Activated naive CD4-positive, alpha-beta T cell treated with anti-CD3 and anti-CD28 coated beads for 36 hours (primary cell): ENCODE measurements at places on chromosomes 13 and 19. TPM values are rescaled to one million over a fixed set of nuclear protein-coding genes. Genes with fewer than 3 reads are reported as not detected.

Gene PSG11
- total RNA-seq = not detected

Gene NLRP9
- total RNA-seq = not detected

Gene WDR87
- total RNA-seq = not detected

Gene FXYD1
- 3.4 TPM for total RNA-seq

Gene PRSS57
- total RNA-seq = not detected

Gene FAM216B
- not detected for total RNA-seq

Gene PDX1
- not detected for total RNA-seq

Gene TMEM150B
- total RNA-seq = not detected

Gene PNMA8B
- 0.52 TPM for total RNA-seq

Gene RDH8
- total RNA-seq = not detected

Gene ICAM4
- total RNA-seq = not detected

Gene STX10
- total RNA-seq = 48.3 TPM

Gene MISP
- total RNA-seq = not detected

GRCh38 chr19:51194527-51195315 is 30.2 kb upstream of the CD33 start:
- no peak for DNase-seq

DNA sequence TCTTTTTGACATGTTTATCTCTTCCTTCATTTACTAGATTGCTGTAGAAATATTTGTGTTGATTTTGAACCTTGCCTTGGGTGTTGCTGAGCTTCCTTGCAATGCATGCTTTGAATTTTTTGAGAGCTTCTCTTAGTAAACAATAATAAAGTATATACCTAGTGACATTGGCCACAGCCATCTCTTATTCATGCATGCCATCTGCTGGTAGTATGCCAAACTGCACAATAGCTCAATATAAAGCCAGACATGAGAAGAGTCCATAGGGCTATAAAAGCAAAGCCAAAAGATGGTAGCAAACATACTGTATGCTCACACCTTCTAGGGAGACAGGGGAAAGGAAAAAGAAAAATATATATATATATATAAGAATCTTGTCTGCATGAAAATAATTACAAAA is 18.9 kb upstream of the ZSCAN5A start:
- DNase-seq = peak; percentile 66

DNA sequence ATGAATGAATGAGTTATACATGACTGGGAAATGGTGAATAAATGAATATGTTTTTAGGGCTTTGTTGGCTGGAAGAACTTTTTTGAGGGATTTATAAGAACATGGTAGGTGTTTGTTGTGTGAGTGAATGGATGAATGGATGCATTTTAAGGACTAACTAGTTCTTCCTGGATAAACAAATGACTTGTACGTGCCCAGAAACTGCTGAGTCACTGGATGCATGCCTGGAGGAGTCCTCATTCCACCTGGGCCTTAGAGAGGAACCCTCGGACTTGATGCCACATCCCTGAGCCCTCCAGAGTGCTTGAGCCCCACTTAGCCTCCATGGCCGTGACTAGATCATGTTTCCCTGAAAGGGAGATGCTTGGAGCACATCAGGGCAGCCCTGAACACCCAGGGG is 153.4 kb downstream of the DPF1 start:
- no peak for DNase-seq

DNA sequence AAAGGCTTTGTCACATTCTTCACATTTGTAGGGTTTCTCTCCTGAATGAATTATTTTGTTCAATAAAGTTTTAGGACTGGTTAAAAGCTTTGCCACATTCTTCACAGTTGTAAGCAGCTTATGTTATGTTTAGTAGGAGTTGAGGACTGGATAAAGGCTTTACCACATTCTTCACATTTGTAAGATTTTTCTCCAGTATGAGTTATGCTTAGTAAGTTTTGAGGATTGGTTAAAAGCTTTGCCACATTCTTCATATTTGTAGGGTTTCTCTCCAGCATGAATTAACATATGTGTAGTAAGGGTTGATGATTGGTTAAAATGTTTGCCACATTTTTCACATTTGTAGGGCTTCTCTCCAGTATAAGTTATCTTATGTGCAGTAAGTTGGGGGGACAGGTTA is 79.9 kb downstream of the ZNF431 start:
- DNase-seq = no peak

GRCh38 chr19:8023371-8023770 is 17.9 kb upstream of the ELAVL1 start:
- DNase-seq = no peak

- no peak for DNase-seq
Measured at GRCh38 chr13:50072676-50073075, 57.4 kb downstream of the KCNRG start.

DNA sequence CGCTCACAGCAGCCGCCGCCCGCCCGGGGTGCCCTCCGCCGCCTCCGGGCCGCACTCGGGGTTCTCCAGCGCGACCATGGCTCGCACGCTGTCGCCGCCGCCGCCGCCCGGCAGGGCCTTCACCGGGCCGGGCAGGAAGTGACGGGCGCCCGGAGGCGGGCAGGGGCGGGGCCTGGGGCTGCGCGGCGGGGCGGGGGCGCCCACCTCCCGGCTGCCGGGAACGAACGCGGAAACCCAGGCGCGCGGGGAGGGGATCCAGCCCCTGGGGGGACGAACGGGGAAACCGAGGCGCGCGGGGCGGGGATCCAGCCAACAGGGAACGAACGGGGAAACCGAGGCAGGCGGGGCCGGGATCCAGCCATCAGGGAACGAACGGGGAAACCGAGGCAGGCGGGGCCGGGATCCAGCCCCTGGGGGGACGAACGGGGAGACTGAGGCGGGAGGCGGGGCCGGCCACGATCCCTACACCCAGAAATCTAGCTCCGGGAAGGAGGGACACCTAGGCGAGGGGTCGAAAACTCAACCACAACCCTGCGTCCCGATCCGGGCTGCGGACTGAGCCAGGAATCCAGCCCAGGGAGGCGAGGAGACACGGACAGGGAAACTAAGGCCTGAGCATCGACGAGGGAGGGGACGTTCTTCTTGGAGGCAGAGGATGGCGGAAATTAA is at the start of gene R3HDM4:
R3HDM4 (minus strand) TSS at position 140 of the 669 bp plus-strand sequence; CDS start at position 78, 62 bp downstream.
- peak; percentile 88 for DNase-seq

GRCh38 chr13:27170516-27171243 is 931 bp downstream of the USP12 start:
- DNase-seq = peak; percentile 41

DNA sequence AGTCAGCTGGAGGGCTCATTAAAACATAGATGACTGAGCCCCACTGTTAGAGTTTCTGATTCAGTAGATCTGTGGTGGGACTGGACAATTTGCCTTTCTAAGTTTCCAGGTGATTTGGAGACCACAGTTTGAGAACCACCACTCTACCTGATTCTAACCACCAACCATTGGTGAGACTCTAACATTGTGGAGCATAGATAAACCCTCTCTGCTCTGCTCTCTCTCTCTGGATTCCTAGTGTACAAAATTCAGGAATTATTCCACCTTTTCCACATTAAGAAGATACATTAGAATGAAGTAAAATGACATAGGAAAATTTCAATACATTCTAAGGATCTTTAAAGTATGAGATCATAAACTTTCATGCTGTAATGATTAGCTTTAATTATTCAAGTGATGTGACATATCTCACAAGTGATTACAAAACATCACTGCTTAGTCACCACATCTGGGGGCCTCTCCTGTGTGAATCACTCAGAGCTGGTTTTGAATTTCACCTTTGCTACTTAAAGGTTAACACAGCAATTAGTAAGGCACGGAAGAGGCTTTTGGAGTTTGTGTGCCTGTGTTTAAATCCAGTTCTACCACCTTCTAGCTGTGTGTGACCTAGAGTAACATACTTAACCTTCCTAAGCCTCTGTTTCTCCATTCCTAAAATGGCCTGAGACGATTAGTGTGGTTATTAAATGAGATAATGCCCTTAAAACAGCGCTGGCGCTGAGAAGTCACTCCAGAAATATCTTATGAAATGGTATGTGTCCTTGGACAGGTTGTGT is 78.5 kb upstream of the NBEA start:
- no peak for DNase-seq

- no peak for DNase-seq
Measured at GRCh38 chr13:53150568-53150967, 122.0 kb downstream of the OLFM4 start.

GRCh38 chr19:35545855-35546381 is 492 bp downstream of the TMEM147 start:
- DNase-seq = peak; percentile 76

GRCh38 chr19:35378356-35378755 is 7.5 kb downstream of the GPR42 start:
- DNase-seq = no peak

DNA sequence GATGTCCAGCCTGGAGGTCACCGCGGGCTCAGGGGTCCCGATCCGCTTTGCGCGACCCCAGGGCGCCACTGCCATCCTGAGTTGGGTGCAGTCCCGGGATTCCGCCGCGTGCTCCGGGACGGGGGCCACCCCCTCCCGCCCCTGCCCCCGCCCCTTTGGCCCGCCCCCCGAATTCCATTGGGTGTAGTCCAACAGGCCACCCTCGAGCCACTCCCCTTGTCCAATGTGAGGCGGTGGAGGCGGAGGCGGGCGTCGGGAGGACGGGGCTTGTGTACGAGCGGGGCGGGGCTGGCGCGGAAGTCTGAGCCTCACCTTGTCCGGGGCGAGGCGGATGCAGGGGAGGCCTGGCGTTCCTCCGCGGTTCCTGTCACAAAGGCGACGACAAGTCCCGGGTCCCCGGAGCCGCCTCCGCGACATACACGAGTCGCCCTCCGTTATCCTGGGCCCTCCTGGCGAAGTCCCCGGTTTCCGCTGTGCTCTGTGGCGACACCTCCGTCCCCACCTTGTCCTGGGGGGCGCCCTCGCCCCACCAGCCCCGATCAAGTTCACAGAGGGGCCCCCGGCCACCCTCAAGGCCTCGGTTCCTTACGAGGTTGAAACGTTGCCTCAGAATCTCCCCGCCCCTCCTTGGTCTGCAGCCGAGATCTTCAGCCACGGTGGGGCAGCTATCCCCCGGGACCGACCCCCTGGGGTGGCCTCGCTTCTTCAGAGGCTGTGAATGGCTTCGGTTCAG is 1.2 kb downstream of the LDLR start:
- DNase-seq = peak; percentile 99

DNA sequence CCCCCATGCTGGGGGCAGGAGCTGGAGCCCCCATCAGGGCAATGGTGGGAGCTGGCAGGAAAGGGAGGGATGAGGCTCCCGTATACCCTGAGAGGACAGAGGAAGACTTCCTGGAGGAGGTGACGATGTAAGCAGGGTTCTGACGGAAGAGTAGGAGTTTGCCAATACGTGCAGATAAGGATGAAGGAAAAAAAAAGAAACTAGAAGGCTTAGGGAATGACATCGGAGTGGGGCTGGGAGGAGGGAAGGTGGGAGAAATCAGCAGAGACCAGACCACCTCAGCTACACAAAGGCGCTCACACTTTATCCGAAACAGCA is 32.3 kb downstream of the ARHGEF18 start:
- no peak for DNase-seq

GRCh38 chr13:60094385-60095088 is 69.2 kb downstream of the DIAPH3 start:
- no peak for DNase-seq

GRCh38 chr13:66689628-66690027 is 540.5 kb downstream of the PCDH9 start:
- no peak for DNase-seq

GRCh38 chr19:17807731-17808316 is 12.9 kb downstream of the B3GNT3 start:
- peak; percentile 34 for DNase-seq

DNA sequence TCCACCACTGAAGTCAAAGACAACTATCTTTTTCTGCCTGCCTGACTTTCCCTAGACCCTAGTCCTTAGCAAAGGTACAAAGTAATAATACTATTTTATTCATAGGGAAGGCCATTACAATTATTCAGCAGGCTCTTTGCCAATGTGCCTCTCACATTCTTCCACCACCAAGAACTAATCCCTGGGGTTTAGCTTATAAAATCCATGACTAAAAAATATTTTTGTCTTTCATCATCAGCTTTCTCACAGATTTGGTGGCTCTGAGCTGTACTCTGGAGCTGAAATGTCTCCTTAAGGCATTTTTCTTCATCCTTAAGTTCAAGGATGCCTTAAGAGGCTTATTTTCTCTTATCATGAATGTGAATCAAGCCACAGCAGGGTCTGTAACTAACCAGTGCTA is 96.1 kb downstream of the OXGR1 start:
- no peak for DNase-seq

DNA sequence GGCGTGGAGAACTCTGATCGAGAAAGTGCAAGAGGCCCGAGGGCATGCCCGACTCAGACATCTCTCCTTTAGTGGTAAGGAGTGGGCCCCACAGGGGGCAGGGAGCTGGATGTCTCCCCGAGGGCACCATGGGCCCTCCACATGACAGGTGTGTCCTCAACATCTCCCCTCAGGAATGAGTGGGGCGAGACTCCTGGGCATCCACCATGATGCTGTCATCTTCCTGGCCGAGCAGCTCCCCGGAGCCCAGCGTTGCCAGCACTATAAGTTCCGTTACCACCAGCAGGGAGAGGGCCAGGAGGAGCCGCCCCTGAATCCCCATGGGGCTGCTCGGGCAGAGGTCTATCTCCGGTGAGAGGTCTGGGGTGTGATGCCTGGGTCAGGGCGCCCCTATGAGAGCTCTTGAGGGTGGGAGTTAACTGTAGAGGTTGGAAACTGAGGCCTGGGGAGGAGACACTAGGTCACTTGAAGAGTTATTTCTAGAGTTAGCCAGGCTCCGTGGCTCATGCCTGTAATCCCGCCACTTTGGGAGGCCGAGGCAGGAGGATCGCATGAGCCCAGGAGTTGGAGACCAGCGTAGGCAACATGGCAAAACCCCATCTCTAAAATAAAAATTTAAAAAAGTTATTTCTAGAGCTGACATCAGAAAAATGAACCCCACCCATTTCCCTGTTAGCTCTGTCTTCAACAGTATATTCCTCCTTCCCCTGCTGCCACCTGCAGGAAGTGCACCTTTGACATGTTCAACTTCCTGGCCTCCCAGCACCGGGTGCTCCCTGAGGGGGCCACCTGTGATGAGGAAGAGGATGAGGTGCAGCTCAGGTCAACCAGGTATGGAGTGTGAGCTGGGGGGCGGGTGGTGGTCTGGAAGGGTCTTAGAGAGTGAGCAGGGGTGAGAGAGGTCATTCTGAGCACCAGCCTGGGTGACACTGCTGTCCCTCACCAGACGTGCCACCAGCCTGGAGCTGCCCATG is 5.1 kb downstream of the IGFLR1 start:
- peak; percentile 56 for DNase-seq

GRCh38 chr19:48363500-48363809 is 285 bp downstream of the TMEM143 start:
- DNase-seq = no peak

- DNase-seq = no peak
Measured at GRCh38 chr13:97387485-97387839, 46.5 kb upstream of the RAP2A start.

GRCh38 chr13:44853641-44854040 is 135.6 kb downstream of the NUFIP1 start:
- no peak for DNase-seq

GRCh38 chr19:48401287-48401686 is 7.8 kb downstream of the GRIN2D start:
- DNase-seq = no peak

DNA sequence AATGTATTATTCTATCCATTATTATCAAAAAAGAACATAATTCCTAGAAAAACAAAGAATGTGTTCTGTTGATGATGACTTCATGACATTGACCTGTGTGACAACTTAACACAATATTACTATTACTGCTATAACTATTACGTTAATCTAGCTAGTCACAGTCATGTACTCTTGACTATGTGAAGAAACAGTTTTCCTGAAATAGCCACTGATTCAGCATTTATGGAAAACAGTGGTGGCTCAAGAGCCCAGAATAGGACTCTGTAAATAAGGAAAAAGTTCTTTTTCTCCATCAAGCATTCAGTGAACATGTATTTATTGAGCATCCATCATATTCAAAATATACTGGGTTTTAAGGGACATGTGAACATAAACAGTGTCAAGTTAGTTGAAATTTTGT is 93.5 kb downstream of the COG6 start:
- no peak for DNase-seq

- no peak for DNase-seq
Measured at GRCh38 chr13:100124265-100124664, 35.4 kb downstream of the PCCA start.
